ENCODE measurements at places on chromosomes 3 and 15.

GRCh38 chr3:171055336-171056178 lies 29.0 kb upstream of the SLC2A2 start:
- DNase-seq: no peak

GRCh38 chr15:99169769-99170311 lies 65.0 kb downstream of the SYNM start:
- DNase-seq: no peak

- no peak for DNase-seq
Measured at GRCh38 chr3:11638495-11639358, 5.0 kb downstream of the VGLL4 start.

- no peak for DNase-seq
Measured at GRCh38 chr3:187810021-187810446, 64.8 kb upstream of the BCL6 start.

DNA sequence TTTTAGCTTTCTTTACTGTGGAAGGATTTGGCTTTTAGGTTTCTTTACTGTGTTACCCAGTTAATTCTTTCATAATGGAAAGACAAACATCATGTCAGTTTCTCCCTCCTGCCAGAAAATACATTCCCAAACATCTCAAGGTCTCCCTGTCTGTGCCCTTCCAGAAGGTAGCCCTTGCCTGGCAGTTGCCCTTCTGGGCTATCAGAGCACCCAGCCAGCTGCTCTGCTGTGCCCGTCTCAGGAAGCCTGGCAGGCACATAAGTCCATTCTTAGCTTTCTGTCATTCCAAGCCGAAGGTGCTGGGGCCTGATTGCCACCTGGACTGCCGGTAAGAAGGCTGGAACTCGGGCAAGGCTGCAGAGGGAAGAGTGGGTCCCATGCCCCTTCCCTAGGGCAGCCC lies 203.4 kb downstream of the SLCO3A1 start:
- no peak for DNase-seq

DNA sequence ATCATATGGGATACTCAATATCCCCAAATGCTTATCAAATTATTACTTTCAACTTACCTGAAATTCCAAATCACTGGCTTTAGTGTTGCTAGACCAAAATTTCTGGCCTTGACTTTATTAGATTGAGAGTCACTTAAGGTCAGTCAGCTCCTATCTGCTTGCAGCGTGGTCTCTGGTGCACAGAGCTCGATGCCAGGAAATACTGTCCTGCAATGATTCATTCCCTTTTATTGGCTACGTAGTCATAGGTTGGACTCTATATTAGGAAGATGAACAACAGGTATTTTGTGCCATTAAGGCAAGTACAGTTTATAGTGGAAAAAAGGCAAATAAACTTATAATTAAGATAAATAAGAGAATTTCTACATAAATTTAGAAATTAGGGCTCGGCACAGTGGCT lies 378.6 kb upstream of the MCTP2 start:
- no peak for DNase-seq

GRCh38 chr3:4030624-4031023 lies 231.4 kb downstream of the LRRN1 start:
- DNase-seq: no peak

DNA sequence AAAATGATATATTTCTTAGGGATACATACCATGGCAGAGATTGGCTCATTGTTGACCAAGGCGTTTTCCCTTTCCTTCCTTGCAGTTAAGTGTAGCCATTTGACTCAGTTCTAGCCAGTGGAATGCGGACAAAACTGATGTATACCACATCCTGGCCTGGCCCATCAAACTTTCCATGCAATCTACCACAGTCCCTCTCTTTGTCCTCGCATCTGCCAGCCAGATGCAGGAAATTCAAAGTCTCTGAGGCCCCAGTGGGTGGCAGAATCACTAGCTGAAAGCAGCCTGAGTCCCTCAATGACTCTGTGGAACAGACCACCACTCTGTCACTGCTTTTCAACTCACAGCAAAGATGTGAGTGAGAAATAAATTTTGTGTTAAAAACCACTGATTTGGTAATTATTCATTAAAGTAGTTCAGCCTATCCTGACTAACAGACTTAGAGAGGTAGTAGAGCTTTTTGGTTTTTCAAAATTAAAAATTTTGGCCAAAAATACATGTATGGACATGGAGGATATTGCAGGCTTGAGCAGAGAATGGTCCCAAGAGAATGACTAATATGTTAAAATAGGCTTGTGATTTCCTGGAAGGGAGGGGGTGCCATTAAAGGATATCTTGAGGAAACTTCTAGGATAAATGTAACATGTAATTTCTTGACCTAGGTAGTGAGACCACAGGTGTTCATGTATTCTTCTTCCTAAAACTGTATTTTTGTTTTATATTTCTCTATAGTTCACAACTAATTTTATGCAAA lies 10.9 kb downstream of the LRRFIP2 start:
- DNase-seq: no peak

- no peak for DNase-seq
Measured at GRCh38 chr3:159950156-159950898, 38.3 kb upstream of the IL12A start.

- DNase-seq: no peak
Measured at GRCh38 chr15:20353966-20354883, 187.4 kb downstream of the GOLGA6L6 start.

GRCh38 chr3:46293991-46294833 lies 52.0 kb downstream of the CCR3 start:
- DNase-seq: no peak

GRCh38 chr15:97012986-97013385 lies 682.5 kb downstream of the NR2F2 start:
- DNase-seq: no peak

GRCh38 chr15:53506370-53506769 lies 253.1 kb downstream of the WDR72 start:
- DNase-seq: no peak

DNA sequence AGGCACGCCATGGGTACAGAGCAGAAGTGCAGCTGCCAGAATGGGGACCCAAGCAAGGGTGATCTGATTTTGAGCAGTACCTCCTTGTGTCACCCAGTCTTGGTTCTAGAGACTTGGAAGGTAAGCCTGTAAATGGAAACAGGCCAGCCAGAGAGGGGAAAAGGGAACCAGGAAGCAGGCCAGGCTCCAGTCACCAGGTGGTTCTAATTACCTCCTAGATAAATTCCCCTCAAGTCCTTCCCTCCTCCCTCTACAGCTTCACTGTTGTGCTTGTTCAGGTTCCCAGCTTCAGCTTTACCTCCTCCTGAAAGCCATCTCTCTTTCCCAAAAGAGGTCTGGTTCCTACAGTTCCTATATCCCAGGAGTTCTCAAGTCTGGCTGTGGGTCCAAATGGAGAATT lies 58.8 kb upstream of the SLC7A14 start:
- DNase-seq: no peak

DNA sequence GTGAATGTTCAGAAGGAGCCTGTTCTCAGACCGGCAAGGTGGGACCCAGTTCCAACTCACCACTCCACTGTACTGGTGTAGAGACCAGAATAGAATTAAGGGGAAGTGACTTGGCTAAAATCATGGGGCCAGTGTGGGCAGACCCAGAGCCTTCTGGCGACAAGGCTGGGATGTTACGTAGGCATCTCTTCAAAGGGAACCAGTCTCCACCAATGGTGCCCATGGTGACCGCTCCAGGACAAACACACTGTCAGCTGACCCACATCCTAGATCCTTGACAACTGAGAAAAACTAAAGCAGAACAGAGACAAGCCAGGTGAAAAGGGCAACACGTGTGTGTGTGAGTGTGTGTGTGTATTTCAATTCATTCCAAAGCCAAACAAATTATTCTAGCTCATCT lies 321.7 kb upstream of the FRG2C start:
- DNase-seq: no peak

- no peak for DNase-seq
Measured at GRCh38 chr3:190056742-190057141, 64.0 kb downstream of the P3H2 start.

DNA sequence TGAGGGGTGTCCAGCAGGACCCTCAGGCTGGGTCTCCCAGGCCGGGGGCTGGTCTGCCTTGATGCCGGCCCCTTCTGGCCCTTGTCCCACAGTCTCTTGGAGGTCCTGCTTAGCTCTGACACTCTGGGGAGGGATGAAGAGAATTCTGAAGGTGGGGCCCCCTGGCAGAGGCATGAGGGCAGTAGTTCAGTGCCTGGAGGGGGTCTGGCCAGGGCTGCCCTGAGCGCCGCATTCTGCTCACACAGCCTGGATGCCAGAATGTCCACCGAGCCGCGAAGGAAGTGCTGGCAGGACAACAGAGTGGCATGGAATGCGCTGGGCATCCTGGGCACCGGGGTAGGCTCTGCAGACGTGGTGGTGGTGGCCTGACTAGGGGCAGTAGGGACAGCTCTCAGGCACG lies 55.5 kb downstream of the SMAD6 start:
- no peak for DNase-seq

DNA sequence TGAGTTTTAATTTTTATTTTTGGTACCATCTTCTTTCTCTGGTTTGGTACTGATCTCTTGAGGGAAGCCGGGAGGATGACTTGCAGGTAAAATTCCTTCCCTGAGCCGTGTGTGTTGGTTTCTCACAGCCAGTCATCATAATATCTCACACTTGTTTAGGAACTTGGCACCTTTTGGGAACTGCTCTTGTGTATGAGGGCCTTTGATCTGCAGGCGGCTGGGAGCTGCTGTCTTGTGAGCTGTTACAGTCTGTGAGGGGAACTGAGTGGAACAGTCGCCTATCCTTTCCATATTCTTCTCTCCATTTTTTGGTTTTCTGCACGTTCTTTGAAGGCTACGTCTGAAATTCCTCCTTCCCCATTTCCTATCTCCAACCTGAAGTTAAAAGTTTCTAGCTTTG lies 75.2 kb downstream of the CACNA2D3 start:
- no peak for DNase-seq

DNA sequence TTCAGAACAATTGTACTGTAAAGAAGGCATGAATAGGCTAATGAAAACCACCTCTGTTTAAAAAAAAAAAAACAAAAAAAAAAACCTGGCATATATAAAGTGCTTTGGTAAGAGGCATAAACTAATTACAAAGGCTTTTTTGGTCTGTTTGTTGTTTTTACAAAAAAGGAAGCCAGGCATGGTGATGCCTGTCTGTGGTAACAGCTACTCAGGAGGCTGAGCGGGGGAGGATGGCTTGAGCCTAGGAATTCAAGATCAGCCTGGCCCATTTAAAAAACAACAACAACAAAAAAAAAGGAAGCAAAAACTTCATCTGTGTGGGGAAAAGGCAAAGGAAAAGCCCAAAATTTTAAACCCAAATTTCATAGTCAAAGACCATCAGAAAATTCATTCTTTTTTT lies 47.0 kb downstream of the OSBPL10 start:
- DNase-seq: peak; percentile 1

GRCh38 chr3:51535146-51536019 lies 3.1 kb upstream of the RAD54L2 start:
- no peak for DNase-seq

- DNase-seq: no peak
Measured at GRCh38 chr3:6779140-6779539, 81.8 kb upstream of the GRM7 start.

GRCh38 chr3:152299249-152299976 lies 30.7 kb downstream of the MBNL1 start:
- DNase-seq: no peak

- no peak for DNase-seq
Measured at GRCh38 chr3:27590437-27591298, 106.5 kb upstream of the SLC4A7 start.

DNA sequence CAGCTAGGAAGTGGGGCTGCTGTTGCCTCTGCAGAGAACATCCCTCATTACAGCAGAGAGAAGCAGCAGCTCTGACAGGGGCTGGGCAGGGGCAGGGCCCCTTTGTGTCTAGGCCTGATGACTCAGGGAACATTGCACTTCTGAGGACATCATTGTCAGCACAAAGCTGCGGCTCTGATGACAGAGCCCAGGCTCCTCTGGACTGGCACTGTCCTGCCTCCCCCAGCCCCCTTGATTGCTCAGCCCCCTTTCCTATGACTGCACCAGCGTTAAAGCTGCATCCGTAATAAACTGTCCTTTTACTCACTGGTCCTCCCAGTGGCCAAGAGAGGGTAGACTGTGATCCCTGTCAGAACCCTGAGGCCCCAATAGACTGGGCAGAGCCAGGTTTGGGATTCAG lies 18.3 kb downstream of the TRH start:
- DNase-seq: no peak

- no peak for DNase-seq
Measured at GRCh38 chr15:49215768-49216739, 46.0 kb downstream of the GALK2 start.

DNA sequence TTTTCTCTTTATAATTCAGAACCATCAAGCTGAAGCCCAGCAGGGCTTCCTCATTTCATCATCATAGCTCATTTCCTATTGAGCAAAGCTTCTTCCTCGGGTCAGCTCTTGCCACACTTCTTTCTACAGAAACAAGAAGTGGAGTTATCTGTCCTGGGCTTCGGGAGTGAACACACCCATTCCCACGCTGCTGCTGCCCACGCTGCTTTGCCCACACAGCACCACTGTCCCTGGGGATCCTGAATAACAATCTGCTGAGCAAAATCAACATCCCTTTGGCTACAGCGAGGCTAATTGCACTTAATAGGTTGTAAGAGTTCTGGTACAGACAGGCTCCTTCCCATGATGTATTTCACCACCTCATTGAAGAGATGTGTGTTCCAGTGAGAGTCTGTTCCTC lies 23.7 kb downstream of the CEP19 start:
- DNase-seq: peak; percentile 36

- DNase-seq: no peak
Measured at GRCh38 chr3:159008401-159008800, 206.5 kb downstream of the MFSD1 start.

DNA sequence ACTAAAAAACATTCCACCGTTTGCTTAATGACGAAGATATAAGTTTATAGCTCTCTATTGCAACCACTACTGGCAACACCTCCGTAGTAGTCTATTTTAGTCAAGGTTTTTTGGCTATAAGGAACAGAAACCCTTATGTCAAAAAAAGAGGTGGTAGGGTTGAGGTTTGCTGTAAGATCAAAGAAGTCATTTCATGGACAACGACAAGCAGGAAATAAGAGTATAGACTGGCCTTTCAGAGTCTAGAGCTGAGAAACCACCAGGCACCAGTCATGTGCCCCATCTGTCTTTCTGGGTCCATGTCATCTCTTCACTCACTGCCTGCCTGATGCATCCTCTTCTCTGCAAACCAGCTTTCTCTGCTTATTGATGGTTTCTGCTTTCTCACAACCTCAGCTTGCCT lies 42.7 kb downstream of the THBS1 start:
- no peak for DNase-seq

- no peak for DNase-seq
Measured at GRCh38 chr15:77720655-77721054, 87.9 kb upstream of the LINGO1 start.

DNA sequence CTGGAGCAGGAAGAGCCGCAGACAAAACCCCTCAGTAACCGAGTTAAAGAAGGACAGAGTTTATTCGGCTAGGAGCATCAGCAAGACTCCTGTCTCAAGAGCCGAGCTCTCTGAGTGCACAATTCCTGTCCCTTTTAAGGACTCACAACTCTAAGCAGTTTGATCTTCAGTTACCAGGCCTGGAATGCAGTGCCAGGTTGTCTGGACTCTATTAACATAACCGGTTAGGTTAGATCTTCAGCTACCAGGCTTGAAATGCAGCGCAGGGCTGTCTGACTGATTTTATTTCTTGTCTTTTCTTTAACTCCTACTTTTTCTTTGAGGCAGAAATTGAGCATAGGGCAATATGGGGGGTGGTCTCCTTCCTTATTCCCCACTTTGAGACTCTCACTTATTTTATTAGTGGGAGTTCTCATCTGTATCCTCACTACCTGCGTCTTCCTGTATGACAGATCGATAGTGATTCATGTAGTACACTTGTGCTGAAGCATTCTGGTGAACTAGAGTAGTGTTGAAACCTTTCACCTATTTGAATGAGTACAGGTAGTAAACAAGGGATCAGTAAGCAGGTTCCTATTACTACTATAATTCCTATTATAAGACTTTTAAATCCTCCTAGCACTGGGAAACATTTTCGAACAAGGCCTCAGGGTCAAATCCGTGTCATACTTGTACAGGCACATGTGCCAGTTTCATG lies 325.0 kb downstream of the CGGBP1 start:
- no peak for DNase-seq

Data from bone marrow (tissue), 2 donors.